ENCODE measurements at places on chromosomes 16 and 17.

DNA sequence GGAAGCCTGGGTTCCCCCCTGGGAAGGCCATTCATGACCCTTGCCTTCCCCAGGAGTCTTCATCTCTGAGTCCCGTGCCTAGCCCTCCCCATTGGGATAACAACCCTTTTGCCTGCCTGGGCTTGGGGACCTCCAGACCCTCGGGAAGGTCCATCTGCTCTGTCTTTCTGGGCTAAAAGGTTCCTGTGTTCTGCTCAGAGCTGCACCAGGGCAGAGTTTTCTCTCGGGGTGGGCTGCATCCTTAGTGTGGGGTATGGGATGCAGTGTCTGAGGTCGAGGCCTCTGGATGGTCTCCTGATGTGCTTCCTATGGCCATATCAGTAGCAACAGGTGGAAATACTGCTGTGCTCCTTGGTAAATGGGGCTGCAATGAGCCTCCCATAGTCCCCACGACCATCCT is 22.9 kb upstream of the PLLP start:
- no peak for DNase-seq

DNA sequence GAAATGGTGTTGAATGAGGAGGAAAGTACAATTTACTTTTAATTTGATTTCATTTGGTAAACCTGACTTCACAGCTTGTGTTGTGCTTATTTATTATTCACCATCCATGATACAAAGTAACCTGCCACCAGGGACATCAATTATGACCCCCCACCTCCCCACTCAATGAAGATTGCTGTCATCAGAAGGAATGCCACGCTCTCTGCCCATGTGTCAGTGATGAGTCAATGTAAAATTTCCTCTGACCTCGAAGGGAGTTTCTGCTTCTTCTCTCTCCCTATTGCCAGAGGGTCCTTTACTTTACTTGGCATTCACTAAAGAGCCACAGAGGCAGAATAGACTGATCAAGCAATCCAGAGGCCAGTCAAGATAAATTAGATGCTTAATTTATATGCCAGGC is 759.7 kb downstream of the CDH11 start:
- DNase-seq: no peak

DNA sequence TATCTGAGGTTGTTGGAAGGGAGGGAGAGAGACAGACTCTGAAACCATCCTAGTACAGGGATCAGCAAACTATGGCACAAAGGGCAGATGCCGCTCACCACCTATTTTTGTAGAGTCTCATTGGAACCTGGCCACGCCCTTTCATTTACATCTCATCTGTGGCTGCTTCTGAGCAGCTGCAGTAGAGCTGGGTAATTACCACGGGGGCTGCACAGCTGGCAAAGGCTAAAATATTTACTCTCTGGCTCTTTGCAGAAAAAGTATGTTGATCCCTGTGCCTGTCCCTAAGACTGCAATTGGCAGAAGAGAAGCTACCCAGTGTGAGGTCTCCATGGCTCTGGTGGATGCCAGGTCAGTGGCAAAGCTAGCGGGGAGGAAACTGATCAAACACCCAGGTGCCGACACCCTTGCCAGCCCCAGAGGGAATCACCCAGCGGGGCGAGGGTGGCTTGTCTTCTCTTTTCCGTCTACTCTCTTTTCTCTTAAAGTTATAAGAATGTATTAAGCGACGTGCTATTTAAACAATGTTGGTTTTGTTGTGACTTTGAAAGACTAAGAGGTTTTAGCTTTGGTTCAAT is 14.0 kb downstream of the CEP295NL start:
- DNase-seq: no peak

- peak; percentile 74 for DNase-seq
These were observed 20.0 kb downstream of the TRAF4 start for GRCh38 chr17:28763804-28764266.

DNA sequence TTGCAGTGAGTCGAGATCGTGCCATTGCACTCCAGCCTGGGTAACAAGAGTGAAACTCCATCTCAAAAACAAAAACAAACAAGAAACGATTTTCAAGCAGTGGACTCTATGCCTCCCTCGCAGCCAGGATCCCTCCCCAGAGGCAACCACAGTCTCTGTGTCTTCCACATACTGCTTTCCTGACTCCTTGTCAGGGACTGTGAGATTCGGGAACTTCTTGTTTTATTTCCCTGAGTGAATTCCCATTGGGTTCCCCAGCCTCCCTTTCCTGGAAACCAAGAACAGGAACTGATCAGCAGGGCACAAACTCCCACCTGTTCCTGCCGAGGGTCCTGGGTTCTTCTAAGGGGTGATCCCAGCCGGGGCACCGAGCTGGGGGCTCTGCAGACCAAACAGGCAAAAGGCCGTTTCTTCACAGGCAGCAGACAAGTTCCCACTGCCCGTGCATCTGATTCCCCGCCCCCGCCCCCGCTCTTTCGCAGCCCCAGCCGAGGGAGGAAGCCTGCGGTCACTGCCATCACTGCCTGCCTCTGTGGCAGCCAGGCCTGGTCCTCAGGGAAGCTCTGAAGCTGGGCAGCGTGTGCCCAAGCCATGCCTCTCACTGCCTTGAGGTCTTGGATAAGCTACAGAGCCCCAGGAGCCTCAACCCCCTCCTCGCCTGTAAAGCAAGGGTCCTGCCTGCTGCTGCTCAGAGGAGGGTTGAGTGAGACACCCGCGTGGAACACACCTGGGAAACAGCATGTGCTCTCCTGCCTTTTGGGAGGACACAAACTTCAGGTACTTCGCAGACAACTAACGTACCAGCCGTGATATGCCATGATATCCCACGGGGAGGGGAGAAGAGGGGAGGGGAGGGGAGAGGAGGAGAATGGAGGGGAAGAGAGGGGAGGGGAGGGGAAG is 5.5 kb upstream of the PIEZO1 start:
- DNase-seq: peak; percentile 75

GRCh38 chr17:74243013-74243755 is 29.8 kb downstream of the TTYH2 start:
- no peak for DNase-seq

DNA sequence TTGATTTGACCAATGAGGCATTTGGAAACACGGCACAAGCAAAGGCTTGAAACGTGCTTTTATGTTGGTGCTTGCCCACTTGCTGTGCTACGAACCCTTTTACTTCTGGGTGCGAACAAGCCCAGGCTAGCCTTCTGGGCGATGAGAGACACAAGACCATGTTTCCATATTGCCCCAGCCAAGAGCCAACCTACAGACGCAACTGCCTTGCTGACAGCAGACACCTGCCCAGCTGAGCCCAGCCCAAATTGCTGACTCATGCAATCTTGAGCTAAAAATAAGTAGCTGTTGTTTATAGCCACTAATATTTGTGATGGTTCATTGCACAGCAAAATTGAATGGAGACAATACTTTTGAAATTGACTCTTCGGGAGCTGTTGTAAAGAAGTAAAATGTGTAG is 464.5 kb downstream of the WWOX start:
- DNase-seq: no peak

DNA sequence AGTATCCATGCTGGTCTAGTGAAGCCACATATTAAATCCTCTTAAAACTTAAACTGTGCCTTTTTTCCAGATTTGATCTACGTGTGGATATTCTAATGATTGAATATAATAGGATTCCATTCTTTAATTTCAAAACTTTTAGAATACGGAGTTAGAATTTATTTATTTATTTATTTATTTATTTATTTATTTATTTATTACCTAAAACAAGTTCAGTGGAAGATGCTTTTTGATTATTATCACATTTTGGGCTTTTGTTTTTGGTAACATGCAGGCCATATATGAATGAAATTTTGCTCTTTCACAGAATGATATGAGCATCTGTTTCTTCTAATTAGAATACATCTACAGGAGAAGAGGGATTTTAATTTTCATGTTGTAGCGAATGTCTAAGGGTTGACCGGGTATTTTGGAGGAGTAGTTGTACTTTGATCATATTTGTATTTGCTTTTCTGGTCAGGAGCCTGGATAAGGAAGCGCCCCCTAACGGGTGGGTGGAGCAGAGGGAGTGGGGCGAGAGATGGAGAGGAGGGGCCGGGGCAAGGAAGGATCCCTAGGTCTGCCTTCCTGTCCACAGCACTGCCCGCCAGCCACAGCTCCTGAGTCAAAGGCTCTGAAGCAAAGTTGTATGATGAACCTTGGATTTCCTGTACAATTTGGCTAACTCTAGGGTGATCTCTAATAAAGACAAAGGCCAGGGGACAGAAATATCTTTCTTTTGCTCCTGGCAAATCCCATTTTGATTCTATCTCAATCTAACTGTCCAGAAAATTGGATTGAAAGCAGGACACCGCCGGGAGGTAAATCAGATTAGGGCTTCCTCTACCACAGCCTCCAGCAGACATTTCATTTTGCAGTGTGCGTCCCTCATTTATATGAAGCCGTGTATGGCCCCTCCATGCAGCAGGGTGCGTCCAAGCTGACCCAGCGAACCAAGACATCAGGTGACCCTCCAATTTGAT is 149.1 kb downstream of the PRKCA start:
- no peak for DNase-seq

- DNase-seq: no peak
These were observed 11.6 kb downstream of the STH start for GRCh38 chr17:46010597-46011186.

DNA sequence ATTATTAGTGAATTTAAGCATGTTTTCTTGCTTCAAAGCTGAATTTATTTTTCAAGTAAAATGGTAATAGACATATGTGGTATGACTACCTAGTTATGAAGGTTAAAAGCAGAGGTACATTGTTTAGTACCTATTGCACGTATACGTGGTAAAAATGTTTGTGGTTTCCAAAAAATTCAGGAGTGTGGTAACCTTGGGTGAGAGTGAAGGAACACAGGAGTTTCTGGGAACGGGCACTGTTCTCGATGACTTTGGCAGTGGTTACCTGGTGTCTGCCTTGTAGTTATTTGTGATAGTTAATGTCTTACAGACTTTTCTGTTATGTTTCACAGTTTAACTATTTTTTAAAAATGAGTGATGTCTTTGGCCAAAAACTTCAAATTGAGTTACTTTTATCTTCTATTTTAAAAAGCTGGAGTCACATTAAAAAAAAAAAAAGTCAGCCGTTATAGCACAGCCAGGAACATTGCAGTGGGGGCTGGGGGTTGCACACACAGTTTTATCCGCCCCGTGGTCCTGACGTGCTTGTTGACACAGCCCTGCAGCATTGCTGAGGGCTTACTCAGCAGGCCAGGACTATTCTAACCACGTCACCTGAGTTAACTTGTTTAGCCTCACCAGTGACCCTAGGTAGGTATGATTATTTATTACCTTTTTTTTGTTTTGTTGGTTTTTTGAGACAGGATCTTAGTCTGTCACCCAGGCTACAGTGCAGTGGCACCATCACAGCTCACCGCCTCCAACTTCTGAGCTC is 10.9 kb downstream of the JPT2 start:
- no peak for DNase-seq

DNA sequence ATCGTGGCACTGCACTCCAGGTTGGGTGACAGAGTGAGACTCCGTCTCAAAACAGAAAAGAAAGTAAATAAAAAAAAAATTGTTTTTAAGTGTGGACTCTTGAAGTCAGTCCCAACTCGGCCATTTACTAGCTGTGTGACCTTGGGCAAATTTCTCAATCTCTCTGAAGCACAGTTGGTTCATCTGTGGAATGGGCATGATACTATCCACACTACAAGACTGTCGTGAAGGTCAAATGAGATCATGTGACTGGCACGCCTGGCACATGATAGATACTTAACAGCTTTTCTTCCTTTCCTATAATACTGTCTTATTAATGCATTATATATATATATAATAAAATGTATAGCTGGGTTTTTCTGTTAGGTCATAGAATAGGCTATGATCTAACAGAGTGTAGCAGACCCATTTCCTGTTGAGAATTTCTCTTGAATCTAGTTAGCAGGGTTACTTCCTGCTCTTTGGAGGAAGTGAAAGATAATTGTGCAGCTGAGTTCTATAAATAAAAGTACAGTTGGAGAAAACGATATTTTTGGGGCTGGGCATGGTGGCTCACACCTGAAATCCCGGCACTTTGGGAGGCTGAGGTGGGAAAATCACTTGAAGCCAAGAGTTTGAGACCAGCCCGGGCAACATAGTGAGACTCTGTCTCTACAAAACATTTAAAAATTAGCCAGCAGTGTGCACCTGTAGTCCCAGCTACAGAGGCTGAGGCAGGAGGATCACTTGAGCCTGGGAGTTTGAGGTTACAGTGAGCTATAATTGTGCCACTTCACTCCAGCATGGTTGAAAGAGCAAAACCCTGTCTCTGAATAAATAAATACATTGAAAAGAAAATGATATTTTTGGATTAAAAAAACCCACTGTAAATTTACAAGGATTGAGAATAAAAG is 7.3 kb downstream of the MILR1 start:
- peak; percentile 18 for DNase-seq

- no peak for DNase-seq
These were observed 53.1 kb upstream of the BCO1 start for GRCh38 chr16:81185416-81185815.

DNA sequence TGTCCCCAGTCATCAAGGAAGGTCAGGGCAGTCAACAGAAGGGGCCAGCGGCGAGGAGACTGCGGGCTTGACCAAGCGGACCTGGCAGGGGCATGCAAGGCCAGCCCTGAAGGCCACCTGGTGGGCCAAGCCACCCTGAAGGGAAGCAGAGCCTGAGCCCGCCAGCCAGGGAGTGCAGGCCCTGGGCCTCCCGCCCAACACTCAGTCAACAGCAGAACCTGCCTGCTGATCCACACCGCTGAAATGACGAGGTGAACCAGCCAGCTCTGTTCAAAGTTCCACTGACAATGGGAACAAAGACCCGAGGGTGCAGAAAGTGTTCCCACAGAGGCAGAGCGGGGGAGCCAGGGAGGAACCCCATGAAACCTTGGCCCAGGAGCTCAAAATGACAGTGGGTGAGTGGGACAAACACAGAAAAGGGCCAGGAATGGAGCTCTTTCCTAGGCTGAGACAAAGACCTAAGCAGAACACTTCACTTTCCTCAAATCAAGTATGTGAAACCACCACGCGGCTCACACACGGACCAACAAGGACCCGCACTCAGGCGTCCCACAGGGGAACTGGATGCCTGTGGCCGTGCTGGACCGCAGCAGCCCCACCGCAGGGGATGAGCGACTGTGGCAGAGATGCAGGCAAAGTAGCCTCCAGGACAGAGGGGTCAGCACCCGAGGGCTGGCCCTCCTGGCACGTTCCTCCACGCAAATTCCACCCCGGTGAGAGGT is 12.0 kb downstream of the AXIN1 start:
- DNase-seq: no peak

GRCh38 chr16:67451061-67451703 is 20.3 kb downstream of the HSD11B2 start:
- DNase-seq: no peak

DNA sequence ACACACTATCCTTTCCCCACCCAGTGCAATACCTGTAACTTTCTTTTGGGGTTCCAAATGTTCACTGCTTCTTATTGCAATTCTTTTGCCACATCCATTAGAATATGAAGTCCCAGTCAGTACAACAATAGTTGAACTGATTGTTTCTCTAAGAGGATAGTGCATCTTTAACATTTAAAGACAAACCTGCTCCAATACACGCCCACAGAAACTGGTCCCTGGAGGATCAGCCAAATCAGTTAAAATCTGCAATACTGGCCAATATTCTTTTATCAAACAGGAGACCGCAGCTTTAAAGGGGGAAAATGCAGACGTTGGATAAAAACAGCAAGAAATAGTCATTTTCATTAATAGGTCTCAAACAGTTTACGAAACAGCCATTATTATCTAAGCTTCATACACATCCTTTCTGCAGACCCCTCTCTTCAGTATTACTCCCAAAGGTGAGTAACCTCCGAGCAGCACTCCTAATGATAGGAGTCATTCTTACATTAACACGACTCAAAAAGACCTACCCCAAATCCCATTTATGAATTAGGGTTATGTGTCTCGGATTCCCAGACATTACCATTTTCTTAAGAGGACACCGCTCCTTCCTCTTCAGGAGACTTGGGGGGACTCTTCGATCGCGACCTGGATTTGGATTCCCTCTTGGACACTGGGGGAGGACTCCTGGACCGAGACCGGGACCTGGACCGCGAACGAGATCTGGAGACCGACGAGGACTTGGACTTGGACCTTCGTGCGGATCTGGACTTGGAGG is 1.4 kb downstream of the SRSF2 start:
- DNase-seq: no peak

Measured in KG1 (cell line).